ENCODE measurements at places on chromosomes 5 and 9. TPM values are rescaled to one million over a fixed set of nuclear protein-coding genes. Genes with fewer than 3 reads are reported as not detected.

EPB41L4A gene
- 7.3 TPM for total RNA-seq

IRX4 gene
- total RNA-seq, result not detected

PCDHA7 gene
- total RNA-seq, result 1.7 TPM

VLDLR gene
- total RNA-seq, result 26.5 TPM

ARID3C gene
- total RNA-seq, result 0.36 TPM

KLF4 gene
- total RNA-seq, result 13.3 TPM

NMUR2 gene
- not detected for total RNA-seq

GAS1 gene
- total RNA-seq, result 11.6 TPM

ORM1 gene
- not detected for total RNA-seq

PCDH12 gene
- total RNA-seq, result 0.46 TPM

RNF180 gene
- 7.6 TPM for total RNA-seq

IPO11 gene
- total RNA-seq, result 32.4 TPM

FAM153A gene
- 0.10 TPM for total RNA-seq

SLC12A7 gene
- 20.9 TPM for total RNA-seq

PCDHGB3 gene
- total RNA-seq, result 8.1 TPM

ELAVL2 gene
- total RNA-seq, result not detected

Data from smooth muscle cell of the pulmonary artery (primary cell).